MM.1S (cell line): ENCODE measurements at places on chromosomes 7 and 10.

DNA sequence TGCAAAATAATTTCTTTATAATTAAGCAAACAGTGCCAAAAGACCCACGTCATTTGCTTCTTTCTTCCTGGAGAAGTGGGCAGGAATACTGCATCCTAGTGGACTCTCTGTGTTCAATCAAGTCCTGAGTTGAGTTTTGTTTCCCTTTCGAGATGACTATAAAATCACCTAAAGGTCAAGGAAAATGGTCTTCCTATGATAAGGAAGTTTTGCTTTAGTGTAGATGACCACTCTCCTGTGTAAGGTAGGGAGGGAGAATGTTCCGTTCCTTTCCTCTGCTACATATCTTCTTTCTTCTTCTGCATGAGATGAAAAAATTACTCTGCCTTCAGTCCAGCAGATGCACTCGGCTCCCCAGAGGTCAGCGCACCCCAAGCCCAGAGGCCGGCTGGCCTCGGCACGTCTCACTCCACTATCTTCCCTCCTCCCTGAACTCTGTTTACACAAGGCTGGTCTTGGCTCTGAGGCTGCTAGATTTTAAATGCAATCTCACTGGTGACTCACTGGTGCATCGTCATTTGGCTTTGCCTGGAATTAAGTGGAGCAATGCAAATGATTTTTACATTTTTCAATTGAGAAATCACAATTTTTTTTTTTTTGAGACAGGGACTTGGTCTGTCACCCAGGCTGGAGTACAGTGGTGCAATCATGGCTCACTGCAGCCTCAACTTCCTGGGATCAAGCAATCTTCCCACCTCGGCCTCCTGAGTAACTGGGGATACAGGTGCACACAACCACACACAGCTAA is 18.6 kb upstream of the VDAC2 start:
- no peak for DNase-seq

GRCh38 chr10:66187053-66187733 is 738.6 kb upstream of the LRRTM3 start:
- DNase-seq = no peak

DNA sequence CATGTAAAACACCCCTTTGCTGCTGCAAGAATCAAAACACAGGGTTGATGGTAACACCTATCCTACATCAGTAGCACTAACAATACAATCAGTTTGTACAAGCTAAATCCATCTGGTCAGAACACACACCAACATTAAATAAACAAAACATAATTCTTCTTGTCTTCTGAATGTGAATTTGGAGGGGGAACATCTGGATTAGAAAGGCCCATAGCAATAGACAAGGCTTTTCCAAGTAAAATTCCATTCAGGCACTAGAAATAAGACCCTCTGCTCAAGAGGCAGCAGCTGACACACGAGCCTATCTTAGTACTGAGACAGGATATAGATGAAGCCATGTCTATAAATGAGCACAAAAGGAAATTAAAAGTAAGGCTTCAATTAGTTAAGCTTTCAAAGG is 839.9 kb upstream of the LRRTM3 start:
- DNase-seq = no peak

DNA sequence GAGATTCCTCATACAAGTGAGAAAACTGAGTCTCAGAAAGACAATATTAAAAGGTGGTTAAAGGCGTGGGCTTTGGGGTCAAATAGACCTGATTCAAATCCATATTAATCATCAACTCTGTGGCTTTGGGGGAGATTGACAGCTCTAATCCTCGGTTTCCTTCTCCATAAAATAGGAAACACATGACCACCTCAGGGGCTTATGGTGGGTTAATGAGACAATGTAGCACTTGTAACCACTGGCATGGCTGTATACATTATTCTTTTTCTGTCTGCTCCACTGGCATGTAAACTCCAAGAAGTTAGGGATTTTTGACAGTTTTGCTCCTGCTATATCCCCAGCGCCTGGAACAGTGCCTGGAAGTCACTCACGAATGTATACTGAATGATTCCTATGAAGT is 120.8 kb upstream of the GAD2 start:
- no peak for DNase-seq

GRCh38 chr7:155190688-155191087 is 107.0 kb upstream of the INSIG1 start:
- DNase-seq = peak; percentile 39

DNA sequence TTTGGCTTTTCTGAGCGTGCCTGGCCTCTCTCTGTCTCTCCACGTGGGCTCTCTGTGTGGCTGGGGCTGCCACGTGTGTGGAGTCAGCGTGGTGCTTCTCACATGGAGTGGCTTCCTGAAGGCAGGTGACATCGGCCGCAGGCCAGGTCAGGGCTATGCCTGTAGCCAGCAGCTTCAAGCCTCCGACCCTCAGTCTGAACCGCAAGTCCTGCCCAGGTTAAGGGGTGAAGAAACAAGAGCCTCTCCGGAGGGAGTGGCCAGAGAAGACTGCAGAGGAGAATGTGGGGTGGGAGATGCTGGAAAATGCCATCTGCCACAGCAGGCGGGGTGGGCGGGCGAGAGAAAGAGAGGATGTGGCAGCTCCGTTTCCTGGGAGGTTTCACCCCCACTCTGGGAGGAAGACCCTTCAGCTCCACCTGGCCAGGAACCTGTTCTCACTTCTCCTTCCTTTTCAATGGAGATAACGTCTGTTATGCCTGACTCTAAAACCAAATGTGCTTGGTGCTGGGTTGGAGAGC is 14.3 kb upstream of the VIPR2 start:
- no peak for DNase-seq

DNA sequence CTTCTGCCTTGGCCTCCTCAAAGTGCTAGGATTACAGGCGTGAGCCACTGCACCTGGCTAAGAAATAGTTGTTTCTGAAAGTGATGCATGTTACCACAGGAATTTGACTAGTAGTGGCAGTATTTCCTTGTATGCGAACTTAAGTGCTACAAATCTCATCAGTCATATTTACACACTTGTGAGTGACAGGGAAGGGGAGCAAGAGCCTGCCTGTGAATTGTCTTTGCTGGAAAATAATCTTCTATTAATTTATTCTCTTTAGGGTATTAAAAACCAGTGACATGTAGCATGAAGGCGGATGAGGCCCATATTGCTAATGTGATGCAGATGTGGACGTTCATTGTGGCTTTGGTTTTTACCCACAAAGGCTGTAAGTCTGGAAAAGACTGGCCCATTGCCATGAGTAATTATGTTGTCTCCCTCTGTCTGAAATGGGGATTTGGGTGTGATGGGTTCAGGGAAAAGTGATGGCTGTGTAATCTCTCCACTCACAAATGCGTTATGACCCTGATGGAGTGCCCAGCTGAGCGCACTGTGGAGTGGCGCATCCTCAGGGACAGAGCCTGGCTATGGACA is 97.6 kb downstream of the CCNY start:
- DNase-seq = peak; percentile 72

DNA sequence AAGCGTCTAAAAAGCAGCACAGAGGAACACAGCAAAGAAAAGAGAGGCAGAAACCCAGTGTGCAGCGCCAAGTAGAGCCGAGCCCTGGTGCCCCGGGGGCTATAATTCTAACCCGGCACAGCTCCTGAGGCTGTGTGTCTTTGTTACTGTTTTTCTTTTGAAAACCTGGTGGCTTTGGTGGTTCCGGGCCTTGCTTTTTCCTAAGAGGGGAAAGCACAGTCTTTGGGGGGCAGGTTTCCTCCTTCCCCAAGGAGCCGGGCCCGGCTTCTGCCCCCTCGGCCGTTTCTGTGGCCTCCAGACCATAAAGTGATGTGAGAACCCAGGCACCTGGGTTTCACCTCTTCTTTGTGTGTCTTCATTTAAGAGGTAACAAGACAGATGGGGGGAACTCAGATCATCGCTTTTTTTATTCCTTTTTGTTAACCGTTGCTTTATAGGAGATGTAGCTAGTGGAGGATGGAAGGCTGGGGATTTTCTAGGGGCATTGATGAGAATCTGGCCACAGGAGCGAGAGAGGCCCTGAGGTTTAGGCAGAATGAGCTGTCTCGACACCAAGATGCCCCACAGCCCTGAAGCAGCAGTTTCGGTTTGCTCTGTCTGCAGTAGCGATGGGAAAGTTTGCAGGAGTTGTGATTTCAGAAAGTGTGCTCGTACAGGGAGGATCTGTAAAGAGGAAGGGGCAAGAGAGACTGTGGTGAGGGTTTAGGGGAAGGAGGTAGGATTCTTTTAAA is 367.8 kb upstream of the GALNT17 start:
- DNase-seq = peak; percentile 92
